Glomerular endothelial cell (primary cell): ENCODE measurements at places on chromosomes 3 and 15. TPM values are rescaled to one million over a fixed set of nuclear protein-coding genes. Genes with fewer than 3 reads are reported as not detected.

The PPP1R14D gene
- not detected in 2 replicates for total RNA-seq

The RGMA gene
- 0.15 and 0.35 TPM in 2 replicates for total RNA-seq

The CADPS gene
- not detected in 2 replicates for total RNA-seq

- DNase-seq, result no peak
Observed at GRCh38 chr3:42699511-42699971, 3.1 kb downstream of the HHATL start.
